ENCODE measurements at places on chromosomes 4 and X.

GRCh38 chr4:13763707-13764106, 136.2 kb upstream of the BOD1L1 start:
- no peak for DNase-seq

DNA sequence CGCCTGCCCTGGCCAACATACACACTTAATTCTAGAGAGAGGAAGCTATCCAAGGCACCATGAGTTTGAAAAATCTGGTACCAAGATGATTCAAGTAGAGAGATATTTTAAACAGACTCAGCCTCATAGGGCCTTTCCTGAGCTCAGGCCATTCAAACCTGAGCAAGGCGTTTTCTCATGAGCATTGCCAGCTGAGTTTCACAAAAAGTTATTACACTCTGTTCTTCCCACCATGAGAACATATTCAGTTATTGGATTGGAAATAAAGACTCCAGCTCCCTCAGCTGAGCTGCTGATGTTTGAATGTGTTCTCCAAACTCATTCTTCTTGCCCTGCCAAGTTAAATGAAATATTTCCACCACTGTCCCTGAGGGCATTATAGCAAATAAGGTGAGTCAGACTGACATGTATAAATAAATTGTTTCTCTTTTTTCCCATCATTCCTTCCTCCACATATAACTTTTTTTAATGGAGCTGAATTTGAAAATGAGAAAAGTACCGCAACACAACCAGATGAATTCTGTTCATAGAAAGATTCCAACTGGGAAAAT, 429.6 kb downstream of the RAB28 start:
- DNase-seq = no peak

GRCh38 chr4:25890571-25891485, 23.2 kb upstream of the SMIM20 start:
- no peak for DNase-seq

DNA sequence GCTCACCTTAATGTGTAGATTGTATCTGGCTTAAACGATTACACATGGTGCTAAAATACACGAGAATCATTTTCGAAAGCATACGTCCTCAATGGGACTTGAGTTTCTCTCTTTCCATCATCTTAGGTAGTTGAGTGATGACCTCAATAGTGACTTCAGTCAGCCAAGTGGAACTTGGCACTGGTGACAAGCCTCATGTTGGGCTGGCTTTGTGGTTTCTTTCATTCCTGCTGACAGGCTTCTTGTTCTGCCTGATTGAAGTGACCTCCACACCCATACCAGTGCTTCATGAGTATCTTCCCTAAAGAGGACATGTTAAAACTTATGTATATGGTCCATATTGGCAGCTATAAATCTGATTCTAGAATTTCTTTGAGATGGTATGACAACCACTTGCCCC, 159.1 kb upstream of the WDR1 start:
- DNase-seq = no peak

GRCh38 chr4:138869165-138869564, 146.4 kb upstream of the NOCT start:
- no peak for DNase-seq

- DNase-seq = no peak
Measured at GRCh38 chrX:136967966-136968365, 65.8 kb downstream of the GPR101 start.

DNA sequence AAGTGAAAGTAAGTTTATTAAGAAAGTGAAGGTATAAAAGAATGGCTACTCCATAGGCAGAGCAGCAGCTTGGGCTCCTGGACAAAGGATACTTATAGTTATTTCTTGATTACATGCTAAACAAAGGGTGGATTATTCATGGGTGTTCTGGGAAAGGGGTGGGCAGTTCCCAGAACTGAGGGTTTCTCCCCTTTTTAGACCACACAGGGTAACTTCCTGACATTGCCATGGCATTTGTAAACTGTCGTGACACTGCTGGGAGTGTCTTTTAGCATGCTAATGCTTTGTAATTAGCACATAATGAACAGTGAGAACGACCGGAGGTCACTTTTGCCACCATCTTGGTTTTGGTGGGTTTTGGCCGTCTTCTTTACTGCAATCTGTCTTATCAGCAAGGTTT, 557.6 kb downstream of the SPRY1 start:
- no peak for DNase-seq

DNA sequence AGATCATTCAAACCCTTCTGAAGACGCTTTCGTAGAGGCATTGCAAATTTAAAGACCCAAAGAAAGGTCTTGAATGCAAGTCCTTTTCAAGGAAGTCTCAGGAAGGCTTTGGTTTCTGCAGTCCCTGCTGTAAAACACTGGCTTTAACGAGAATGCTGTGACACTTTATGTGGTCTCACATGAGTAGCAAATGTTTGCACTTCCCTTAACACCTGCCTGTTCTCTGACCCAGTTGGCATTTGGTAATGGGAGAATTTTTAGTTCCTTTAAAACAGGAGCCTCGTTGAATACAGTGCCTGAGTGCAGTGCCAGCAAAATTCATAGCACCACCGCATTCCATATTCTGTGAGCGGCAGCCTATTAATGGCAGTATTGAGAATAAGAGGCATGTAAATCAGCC, 330.5 kb upstream of the PRKX start:
- no peak for DNase-seq

GRCh38 chr4:123114915-123115756, 192.7 kb upstream of the NUDT6 start:
- DNase-seq = no peak

GRCh38 chr4:120517966-120518365, 404.6 kb downstream of the PRDM5 start:
- no peak for DNase-seq

All from upper lobe of left lung (tissue), 6 donors.